ENCODE measurements at places on chromosomes 6 and 20.

- DNase-seq: peak; percentile 97
Measured at GRCh38 chr6:111985202-111985731, 68.6 kb upstream of the CCN6 start.

DNA sequence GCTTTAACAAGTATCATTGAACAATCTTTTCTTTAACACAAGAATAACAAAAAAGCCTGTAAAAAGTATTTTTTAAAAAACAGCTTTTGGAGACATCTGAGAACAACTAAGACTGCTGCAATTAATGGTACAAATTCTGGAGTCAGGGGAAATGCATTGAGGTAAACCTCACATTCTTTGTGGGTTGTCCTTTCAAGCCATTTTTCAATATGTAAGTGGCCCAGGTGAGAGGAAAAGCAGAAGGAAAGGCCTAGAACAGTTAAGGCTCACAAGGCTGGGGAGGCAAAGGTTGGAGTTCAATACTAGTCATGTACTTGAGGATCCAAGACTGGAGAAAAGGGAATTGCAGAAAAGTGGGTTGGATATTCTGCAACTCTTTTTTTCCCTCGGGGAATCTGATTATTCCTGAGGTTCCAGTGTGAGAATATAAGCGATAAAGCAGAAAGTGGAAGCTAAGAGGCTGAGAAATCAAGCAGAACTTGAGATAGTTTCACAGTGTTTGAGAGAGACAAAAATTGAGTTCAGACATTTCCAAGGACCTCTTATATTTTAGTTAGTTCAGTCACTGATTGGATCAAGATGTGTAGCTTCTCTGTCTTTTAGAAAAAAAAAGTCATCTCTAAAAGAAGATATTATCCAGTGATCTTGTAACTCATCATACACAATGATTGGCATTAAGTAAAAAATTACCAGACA lies 25.0 kb upstream of the TXLNB start:
- no peak for DNase-seq

DNA sequence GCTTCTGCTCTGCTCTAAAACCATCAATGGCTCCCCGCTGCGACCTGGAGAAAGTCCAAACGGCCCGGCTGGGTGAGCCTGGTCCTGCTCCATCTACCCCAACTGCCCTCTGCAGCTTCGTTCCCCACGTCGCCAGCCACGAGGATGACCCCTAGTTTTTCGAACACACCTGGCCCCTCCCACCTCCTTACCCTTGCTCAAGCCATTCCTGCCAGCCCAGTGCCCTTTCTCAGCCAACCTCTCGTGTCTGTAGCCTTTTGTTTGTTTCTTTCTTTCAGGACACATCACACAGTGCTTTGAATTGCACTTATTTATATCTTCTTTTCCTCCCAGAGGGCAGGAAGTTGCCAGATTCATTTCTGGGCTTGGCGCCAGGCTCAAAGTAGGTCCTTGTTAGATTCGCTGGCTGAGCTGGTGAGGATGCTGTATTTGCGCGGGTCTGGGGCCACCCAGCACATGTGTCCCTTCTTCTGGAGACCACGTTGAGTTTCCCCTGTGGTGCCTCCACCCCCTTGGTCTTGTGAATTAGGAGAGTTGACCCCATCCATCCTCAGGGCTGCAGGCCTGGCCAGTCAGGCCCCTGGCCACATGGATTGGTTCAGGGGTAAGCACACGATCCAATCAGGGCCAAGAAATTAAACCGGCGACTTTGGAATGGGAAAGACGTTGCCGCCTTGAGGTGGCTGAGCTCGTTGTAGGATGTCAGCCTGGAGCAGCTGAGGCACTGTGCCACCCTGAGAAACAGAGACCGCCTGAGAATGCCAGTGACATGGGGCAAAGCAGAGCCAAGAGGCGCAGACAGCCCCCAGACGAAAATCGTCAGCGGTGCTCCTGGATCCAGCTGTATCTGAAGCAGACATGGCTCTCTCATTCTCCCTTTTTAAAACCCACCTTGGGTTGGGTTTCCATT lies 156.0 kb downstream of the CEBPB start:
- peak; percentile 91 for DNase-seq

DNA sequence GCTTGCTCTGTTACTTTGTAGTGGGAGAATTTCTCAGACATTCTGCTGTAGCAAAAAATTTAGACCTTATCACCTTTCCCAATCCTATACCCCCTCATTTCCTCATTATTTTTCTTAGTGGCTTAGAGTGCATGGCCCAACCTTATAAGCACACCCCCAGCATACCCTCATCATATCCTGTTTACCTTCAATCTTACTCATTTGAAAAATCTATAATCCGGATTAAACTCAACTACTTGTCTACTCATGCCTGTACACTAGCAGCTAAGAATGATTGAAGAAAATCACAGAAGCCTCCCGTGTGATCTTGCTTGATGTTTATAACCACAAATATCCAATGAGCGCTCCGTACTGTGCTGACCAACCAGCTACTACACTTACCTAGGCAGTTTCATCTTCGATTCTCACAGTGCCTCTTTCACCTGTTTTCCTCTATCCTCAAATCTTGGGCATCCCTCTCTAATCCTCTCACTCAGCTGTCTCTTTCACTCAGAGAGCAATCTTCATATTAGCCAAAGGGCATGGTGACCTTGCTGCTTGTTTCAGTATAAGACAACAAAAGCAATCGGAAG lies 36.6 kb downstream of the AIG1 start:
- DNase-seq: no peak

- no peak for DNase-seq
Measured at GRCh38 chr6:63792736-63793464, 157.3 kb downstream of the PHF3 start.

DNA sequence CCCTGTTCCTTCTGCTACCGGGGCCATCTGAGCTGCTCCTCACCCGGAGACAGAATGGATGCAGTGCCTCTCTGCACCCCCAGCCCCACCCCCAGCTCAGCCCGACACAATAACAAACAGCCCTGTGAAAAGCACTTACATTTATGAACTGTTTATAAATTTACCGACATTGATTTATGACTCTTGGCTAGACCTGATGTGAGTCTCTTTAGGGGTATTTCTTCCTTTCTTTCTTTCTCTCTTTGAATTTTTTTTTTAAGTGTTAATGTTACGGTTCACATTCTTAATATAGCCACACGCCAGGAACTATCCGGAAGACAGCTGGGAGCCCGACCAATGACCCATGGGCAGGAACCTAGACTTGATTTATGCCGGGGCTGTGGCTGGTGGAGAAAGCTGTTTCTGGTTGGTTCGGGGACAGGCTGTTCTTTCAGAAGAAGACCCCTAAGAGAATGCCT lies 266.3 kb downstream of the CDC5L start:
- peak; percentile 45 for DNase-seq

DNA sequence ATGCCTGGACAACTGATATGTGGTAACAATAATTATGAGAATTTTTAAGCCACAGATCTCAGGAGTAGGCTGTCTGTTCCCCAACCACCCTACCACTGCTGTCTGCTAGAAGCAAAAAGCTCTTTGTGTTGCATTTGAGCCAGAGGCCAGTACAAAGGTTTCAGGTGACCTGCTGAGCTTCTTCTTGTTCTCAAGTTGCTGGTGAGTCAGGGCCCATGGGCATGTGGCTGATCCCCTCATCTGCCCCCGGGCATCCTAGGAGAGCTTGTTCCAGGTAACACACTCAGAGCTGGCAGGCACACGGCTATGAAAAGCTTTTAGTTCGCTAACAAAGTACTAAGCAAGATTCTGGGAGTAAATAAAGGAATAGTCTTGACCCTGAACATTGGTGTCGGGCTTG lies 285.3 kb downstream of the CDC5L start:
- no peak for DNase-seq

DNA sequence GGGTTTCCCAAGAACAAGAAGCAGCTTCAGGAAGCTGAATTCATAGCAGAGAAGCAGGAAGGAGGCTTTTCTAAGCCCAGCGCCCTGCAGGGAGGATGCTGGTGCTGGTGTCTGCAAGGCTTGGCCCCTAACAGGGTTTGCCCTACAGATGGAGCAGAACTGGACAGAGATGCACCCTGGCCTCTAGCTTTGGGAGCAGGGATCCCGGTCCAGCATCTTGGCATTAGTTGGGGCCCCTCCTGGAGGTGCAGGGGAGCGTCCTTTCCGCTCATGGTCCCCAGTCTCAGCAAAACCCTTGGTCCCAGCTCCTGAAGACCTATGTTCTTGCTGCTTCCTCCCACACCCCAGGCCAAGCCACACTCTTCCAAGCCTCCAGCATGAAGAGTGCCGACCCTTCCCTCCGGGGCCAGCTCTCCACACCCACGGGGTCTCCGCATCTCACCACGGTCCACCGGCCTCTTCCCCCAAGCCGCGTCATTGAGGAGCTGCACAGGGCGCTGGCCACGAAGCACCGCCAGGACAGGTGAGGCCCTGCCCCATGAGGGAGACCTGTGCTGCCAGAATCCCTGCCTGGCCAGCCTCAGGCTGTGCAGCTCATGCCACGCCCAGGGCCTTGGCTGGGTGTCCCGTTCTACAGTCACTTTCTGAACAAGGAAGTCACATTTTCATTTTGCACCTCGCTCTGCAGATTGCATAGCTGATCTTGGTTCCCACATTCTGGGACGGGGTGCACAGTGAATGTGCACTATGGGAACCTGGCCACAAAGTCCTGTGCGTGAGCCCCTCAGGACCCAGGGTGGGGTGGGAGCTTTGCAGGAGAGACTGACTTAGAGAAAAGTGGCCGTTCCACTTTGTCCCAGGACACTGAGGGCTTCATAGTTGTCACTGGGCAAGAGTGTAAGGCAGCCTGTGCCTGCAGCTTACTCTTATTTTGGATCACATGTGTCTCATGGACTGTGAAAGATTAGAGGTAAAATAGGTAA lies 160.2 kb downstream of the SYCP2 start:
- DNase-seq: no peak

DNA sequence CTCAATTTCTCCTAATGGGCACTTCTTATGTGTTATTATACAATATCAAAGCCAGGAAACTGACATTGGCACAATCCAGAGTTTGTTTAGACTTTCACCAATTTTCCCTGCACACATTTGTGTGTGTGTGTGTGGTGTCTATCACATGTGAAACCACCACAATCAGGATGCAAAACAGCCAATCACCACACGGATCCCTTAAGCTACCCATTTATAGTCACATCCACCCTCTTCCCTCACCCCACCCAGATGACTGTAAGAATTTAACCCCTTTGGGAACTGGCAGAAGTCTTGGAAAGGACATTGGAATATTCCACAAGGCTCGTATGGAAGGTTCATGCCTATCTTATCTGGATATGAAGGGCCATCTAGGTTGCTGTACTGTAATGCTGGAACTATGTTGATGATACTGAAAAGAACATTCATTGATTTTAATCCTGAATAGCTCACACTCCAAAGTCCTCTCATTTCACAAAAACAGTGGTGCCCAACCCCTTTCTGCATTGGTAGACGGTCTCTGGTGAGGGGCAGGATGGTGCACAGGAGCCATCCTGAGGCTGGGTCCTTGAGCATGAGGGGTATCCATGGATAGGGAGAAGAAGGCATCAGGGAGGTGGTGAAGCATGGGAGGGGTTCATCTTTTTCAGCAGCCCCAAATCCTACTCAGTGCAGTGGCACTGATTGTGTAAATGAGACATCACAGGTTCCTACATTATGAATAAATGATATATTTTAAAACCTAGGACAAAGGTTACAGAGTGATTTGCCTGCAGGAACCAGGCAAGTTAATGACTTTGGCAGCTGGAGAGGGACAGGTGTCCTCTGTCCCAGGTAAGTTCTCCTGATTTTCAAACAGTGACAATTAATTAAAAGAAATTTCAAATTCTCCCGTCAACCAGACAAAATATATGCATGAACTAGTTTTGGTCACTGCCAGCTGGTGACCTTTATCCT lies 12.1 kb upstream of the CTCFL start:
- no peak for DNase-seq

GRCh38 chr6:132333639-132334520 lies 67.4 kb downstream of the MOXD1 start:
- peak; percentile 98 for DNase-seq

GRCh38 chr6:170277893-170278742 lies 12.8 kb downstream of the DLL1 start:
- DNase-seq: no peak

- peak; percentile 62 for DNase-seq
Measured at GRCh38 chr20:53739799-53740785, 146.5 kb upstream of the ZNF217 start.

Measured in fibroblast of skin of right biceps (primary cell).